Stimulated activated CD4-positive, alpha-beta T cell treated with anti-CD3 and anti-CD28 coated beads, Interleukin-12 subunit alpha, Interleukin-12 subunit beta, amount 100 ng/mL, for 48 hours (primary cell): ENCODE measurements at places on chromosomes 7 and 10.

DNA sequence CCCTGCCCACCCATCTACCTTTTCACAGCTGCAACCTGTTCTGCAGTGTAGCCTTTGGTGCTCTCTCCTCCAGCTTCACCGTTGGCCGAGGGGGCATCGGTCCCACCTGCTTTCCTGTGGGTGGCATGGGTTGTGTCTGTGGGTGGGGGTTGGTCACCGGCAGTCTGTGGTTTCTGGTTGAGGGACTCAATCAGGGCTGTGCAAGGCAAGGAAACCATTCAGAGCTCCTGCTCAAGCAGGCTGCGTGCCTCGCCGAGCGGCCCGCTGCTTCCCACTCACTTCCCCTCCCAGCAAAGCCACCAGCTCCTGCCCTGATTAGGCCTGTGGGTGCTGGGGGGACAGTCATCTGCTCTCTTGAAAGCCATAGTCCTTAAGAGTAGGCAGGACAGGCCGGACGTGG is 9.8 kb downstream of the DNAJB12 start:
- DNase-seq: no peak

DNA sequence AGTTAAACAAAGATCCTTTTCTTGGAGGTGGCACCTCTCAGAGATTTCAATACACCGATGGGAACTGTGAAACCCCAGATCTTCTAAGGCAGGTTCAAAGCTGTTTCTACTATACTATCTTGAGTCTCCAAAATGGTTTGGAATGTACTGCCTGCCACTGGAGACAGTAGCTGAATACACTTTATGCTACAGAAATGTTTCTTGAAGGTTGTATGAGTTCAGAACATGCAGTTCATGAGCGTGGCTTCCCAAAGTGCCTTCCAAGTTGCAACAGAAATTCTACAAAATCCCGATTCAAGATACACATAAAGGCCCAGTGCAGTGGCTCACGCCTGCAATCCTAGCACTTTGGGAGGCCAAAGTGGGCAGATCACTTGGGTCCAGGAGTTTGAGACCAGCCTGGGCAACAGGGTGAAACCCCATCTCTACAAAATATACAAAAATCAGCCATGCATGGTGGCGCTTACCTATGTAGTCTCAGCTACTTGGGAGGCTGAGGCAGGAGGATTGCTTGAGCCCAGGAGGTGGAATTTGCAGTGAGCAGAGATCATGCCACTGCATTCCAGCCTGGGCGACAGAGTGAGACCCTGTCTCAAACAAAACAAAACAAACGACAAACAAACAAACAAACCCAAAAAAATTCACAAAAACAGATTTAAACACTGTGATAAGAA is 36.3 kb downstream of the FAM171A1 start:
- no peak for DNase-seq

GRCh38 chr10:115727129-115727528 is 545.9 kb downstream of the GFRA1 start:
- no peak for DNase-seq

- DNase-seq: no peak
These were observed 736.2 kb downstream of the PARD3 start for GRCh38 chr10:34078745-34079470.

GRCh38 chr7:7617550-7617949 is 23.0 kb upstream of the UMAD1 start:
- no peak for DNase-seq

DNA sequence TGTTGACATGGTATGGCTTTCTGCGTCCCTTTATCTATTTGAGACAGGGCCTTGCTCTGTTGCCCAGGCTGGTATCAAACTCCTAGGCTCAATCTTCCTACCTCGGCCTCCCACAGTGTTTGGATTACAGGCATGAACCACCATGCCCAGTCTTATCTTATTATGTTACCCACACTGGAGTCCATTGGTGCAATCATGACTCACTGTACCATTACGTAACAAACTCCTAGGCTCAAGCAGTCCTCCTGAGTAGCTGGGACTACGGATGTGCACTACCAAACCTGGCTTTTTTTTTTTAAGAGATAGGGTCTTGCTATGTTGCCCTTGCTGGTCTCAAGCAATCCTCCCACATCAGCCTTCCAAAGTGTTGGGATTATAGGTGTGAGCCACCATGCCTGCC is 66.7 kb downstream of the CCDC3 start:
- DNase-seq: no peak

GRCh38 chr7:42922017-42922753 is 9.8 kb downstream of the PSMA2 start:
- no peak for DNase-seq

GRCh38 chr7:30041526-30042269 is 13.5 kb downstream of the PLEKHA8 start:
- DNase-seq: no peak

GRCh38 chr10:13993673-13994089 is 337.0 kb downstream of the FRMD4A start:
- DNase-seq: no peak

DNA sequence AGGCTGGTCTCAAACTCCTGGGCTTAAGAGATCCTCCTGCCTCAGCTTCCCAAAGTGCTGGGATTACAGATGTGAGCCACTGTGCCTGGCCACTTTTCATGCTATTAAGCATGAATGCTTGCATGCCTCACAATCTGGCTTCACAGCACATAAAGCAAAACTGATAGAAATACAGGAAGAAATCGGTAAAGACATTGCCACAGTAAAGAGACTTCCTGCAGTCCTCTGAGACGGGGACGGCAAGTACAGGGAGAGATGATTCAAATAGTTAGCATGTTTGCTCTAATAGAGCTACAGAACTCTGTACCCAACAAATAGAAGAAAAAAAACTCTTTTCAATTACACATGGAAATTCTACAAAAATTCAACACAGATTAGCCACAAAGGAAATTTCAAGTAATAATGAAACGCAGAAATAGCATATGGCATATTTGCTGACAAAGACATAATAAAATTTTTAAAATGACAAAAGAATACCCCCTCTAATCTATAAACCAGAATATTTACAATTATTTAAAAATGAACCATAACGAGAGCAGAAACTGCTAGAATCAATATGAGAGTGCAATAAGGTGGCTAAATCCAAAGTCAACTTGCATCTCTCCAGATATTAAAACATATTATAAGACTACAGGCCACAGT is 32.3 kb downstream of the CARD11 start:
- DNase-seq: no peak
